Activated T-helper 1 cell treated with Interleukin-2 at 50 U/mL for 16 hours (primary cell): ENCODE measurements at places on chromosomes 7 and 10.

DNA sequence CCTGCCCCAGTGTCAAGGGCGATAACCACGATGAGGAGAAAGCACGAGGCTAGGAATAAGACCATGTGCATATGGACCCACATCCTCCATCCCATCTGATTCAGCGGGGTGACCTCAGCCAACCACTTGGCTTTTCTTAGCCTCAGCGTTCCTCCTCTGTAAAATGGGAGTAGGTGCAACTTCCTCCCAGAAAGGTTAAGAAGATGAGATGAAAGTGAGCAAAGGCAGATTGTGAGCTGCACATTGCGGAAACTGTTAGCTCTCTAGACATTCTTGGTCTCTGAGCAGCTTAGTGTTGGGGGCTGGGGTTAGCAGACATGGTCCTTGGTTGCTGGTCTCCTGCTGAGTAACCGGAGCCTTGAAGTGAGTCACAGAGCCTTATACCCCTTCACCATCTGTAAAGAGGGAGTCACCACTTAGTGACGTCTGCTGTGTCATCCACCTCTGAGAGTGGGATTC, 497.3 kb upstream of the GALNT17 start:
- DNase-seq: no peak

GRCh38 chr7:16532272-16532671, 5.6 kb downstream of the LRRC72 start:
- DNase-seq: no peak

DNA sequence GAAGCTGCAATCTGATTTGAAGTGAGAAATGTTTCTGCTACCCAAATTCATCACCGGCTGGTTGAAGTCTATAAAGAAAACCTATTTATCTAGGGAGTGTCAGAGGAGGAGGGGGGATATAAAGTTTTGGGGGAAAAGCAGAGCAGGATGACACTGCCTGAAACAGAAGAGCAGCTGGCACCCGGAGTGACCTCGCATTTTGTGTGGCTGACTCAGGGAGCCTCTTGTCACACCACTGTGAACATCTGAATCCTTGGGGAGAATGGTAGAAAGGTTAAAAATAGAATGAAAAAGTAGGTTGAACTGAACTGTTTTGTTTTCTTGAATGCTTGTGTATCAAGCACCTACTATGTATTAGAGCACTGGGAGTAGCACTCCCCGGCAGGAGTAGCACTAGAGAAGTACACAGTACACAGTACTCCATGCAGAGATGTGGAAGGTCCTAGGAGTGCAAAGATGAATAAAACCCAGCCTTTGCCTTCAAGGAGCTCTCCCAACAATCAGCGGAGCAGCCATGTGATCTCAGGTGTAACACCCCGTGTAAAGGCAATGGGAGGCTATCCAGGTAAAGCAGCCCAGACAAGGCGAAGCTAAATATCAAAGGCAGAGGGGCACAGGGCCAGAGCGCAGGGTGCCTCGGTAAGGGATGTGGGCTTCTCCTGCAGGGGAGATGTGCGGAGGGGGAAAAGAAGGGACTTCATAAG, 13.5 kb downstream of the CRTAC1 start:
- no peak for DNase-seq

DNA sequence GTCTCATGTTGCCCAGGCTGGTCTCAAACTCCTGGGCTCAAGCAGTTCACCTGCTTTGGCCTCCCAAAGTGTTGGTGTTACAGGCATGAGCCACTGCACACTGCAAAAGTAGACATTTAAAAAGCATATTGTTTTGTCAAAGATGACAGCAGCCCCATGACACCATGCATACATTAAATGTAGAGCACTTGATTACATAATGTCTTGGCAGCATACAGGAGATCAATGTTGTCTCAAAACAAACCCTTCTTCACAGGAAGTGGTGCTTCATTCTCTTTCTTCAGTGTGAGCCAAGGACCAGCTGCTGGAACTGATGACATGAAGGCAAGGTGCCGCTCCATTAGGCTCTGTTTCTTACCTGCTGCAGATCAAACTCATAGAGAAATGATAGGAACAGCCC, 218.4 kb downstream of the KLF6 start:
- no peak for DNase-seq

DNA sequence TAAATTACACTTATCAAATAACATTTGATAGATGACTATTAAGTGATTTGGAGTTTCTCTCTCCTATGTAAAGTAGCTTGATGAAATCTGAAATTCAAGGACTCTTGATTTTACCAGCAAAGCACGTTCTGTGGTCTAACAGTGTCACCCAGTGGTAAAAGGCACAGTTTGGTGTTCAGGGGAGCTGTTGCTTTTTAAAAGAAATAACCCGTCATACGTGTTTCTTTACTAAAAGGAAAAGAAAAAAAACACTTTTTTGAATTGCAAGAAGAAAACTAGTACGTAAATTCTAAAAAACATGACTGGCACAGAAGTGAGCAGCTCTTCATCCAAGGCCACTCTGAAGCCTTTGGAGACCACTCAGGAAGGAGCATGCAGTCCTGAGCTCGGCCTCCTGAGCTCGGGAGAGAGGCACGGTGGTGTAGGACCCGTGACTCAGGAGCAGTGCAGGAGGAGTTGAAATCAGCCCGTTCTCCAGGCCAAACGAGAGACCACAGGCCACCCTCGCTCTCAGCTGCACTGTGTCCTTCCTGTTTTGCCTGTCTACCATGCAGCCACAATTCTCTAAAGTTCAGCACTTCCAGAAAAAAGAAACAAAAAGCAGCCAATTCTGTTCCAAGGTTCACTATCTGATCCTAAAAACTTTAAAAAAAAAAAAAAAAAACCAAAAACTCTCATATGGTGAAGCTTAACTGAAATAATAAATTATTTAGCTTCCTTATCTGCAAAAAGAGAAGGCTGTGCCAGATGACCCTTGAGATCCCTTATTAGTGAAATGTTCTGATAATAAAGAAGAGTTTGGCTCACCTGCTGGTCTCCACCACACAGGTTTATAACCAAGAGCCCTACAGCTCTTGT, 212.6 kb upstream of the FRMD4A start:
- no peak for DNase-seq

DNA sequence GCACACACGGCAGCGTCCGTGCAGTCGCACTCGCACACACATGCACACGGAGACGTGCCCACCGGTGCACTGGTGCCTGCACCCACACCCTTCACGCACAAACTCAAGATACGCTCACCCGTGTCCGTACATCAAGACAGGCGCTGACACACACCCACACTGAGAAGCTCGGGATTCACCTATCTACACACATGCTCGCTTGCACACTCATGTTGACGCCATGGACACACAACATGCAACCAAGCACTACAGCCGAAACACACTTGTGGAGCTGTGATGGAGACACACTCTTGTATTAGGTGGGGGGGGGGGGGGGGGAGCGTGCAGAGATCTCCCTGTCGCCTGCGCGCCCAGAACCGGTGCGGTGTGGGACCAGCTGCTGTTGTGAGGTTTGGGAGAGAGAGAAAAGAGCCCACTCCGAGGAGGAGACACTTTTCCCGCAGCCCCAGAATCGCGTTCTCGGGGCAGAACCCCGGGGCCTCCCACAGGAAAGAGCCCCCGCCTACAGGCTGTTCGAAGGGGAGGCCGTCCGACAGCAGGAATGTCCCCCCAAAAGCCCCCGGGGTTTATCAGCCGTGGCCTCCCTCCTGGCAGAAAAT, 605 bp upstream of the NFKB2 start:
- DNase-seq: no peak

GRCh38 chr10:80132299-80133139, at the start of gene PLAC9:
Gene PLAC9 (plus strand): TSS chr10:80132730. CDS start chr10:80132763, 33 bp downstream.
- no peak for DNase-seq

DNA sequence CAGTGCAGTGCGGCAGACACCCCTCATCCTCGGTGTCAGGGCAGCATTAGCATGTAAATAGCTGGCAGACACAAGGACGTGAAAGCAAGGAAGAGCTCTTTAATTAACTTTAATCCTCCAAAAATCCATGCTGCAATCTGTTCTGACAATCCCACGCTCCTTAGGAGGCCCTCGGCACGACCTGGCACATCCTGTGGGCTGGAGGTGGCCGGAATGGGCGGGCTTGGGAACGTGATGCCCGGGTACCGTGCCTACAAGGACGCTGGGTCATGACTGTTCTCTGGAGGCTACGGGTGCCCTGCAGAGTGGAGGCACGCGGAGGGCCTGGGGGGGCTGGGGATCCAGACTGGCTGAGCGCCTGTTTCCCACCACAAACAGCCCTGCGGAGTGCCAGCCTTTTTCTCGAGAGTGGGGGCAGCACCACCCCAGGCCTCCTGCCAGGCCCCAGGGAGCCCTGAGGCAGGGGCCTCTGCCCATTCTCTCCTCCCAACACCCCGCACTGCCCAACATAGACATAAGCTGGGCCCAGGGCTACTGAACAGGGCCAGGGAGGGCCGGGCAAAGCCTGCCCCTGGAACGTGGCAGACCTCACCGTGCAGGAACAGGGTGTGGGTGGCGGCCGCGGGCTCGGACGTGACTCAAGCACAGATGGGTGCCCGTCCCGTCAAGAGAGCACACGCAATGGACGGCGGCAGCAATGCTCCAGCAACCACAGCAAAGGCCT, 189.3 kb downstream of the MAD1L1 start:
- DNase-seq: no peak

- no peak for DNase-seq
Measured at GRCh38 chr10:86099542-86100334, 266.9 kb downstream of the GRID1 start.

DNA sequence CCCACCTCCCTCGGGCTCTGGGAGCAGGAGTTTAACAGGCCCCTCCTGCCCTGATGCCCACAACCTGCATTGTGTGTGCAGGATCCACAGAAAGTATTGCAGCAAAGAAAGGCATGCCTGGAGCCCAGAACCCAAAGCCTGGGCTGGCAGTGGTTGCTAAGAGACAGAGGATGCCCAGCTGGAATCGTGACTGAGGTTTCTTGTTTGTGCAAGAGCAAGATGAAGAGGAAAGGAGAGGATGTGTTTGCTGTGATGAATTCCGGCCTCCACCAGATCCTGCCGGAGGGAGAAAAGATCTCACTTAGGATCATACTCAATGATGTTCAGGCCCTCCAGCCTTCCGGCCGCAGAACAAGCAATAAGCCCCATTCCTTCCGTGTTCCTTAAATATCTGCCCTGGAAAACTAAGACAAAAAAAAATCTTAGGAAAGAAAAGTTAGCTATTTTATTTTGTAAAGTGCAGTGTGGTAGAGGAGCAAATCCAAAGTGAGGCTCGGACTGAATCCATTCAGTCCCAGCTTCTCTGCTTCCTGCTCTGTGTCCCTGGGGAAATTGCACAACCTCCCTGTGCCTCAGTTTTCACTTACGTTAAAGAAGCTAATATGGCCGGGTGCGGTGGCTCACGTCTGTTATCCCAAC, 57.1 kb downstream of the SLIT1 start:
- no peak for DNase-seq

DNA sequence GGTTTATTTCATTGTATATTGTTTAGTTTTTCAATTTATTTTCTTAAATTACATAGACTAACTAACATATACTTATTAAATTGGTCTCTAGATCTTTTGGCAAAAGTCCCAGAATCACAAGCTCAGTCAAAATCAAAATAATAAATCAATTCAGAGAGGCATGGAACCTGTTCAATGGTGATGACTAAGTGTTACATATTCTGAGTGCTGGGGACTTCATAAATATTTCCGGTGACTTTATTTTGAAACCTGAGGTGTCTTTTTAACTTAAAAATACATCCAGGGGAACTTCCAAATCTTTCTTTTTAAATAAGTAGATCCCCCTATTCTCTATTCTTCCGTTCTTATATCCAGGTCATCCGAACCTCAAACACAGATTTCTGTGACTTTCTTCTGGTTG, 89.6 kb upstream of the ZNF804B start:
- DNase-seq: no peak

GRCh38 chr10:63210611-63211196, 77.6 kb downstream of the NRBF2 start:
- no peak for DNase-seq

DNA sequence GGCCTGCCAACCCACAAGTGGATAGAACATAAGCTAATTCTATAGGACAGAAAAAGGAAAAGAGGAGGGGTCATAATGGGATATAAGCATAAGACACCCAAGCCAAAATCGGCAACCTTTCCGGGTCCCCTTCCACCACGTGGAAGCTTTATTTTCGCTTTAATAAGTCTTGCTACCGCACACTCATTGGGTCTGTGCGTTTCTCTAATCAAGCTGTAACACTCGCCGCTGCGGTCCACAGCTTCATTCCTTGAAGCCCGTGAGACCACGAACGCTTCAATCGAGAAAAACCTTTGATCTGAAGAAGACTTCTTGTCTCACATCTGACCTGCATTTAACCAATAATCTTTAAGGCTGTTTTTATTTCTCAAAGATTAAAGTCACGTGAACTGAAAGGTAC, 35.8 kb upstream of the HECW1 start:
- no peak for DNase-seq

DNA sequence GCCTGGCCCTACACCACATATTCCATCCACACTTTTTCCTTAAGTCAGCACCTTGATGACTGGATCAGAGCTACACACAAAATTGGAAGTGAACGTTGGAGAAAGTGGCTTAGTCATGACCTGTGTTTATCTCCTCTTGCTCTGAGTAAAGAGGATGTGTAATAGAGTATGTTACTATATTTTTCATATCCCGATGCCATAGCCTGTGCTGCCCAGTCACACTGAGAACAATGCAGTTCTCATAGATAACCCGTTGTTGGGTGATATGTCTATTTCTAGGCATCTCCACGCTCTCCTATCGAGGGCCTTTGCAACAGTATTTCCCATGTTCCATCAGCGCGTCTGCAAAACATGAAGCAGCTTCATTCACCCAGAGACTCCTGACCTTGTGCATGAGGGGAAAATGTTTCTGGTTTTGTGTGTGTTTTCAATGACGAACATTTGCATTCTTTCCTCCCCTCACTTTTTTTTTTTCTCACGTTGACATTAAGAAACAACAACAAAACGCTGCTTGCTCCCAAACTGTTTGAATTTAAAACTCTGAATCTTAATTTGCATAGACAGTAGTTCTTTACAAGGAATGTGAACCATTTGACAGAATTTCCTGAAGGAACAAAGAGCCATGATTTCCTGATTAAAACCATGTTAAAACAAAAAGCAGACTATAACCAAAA, 43.4 kb downstream of the GRK5 start:
- DNase-seq: no peak

GRCh38 chr10:45135443-45136198, 134.9 kb downstream of the ZNF22 start:
- no peak for DNase-seq

- DNase-seq: no peak
Measured at GRCh38 chr10:116775488-116776400, 33.4 kb upstream of the HSPA12A start.

DNA sequence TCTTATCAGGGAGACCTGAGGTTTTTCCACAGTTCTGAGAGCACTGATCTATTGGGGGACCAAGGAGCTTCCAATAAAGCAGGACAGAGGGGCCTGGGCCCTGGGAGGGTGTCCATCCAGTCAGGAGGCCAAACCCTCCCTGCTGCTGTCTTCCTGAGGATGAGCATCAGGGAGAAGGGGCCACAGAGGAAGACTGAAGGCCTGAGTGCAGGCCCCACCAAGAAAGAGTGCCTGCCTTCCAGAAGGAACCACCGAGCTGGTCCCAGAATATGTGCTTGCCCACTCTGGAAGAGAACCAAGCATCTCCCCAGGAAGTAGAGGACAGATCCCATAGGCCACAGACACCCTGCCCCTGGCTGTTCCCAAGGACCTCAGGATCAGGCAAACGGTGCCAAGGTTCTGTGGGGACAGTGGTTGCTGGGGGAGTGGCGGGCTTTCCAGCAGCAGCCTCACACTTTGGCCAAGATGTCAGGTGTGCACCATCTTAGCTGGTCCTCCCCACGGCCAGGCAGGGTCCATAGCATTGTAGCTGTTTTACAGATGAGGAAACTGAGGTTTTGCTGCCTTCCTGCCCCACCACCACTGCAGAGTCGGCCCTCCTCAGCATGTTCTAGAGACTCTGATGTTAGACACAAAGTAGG, 199.4 kb downstream of the GRID1 start:
- DNase-seq: no peak

- no peak for DNase-seq
Measured at GRCh38 chr7:42014625-42015618, 222.1 kb downstream of the GLI3 start.
